Stromal cell of bone marrow (primary cell): ENCODE measurements at places on chromosomes 12 and 14.

GRCh38 chr12:46983959-46984841 lies 95.2 kb upstream of the PCED1B start:
- peak; percentile 21 for DNase-seq

- no peak for DNase-seq
Measured at GRCh38 chr14:92340931-92341330, 18.0 kb downstream of the SLC24A4 start.

DNA sequence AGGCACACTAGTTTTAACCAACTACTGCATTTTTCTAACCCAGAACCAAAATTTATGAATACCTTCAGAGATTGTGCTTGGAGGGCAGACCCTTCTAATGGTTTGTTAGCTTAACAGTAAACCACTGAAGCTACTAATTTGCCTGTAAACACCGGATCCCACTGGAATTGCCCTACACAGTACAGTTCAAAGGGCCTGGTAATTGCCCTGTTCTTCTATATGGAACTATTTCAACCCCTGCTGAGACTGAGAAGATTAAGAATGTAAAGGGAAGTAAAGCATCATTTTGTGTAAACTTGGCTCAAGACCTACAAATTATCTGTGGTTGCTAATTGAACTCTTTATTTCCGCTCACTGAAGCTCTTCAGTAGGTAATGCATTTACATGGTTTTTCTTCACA lies 468.1 kb downstream of the NPAS3 start:
- DNase-seq: no peak

DNA sequence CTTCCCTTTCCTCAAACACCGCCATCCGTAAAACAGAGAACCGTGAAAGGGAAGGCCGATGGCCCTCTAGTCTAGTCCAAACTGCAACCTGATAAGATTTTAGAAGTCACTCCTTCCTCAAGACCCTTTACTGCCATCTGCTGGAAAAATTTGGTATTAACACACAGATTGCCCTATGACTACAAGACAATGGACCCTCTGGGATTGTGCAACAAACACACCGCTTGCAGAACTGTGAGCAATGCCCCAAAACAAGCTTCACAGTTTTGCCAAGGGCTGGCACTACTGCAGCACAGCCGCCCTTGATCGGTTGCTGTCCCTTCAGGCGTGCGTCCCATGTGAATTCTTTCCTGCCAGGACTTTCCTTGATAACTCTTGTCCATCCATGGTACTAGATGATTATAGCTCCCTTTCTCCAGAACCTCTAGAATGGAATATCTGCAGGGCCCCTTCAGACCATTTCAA lies 23.1 kb downstream of the LLPH start:
- peak; percentile 91 for DNase-seq

GRCh38 chr12:127438512-127439244 lies 828.3 kb upstream of the TMEM132C start:
- no peak for DNase-seq

DNA sequence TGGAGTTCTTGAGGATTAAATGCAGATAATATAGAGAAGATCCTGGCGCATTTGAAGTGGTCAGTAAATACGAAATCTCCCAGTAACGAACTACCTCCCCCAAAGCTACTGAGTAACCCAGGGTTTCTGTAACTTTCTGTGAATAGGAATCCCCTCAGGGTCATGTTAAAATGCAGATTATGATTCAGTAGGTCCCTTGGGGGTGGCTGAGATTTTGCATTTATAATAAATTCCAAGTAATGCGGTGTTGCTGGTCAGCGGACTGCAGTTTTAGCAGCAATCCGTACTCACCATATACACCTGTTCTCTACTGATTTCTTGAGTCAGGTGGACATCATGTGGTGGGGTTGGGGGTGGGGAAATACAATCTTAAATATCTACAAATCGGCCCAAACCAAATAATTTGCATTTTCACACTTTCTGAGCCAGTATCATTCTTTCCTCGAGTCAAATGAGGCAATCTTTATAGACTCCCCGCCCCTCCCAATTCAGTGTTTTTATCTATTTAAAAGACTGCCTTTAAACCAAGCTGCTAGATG lies 868 bp downstream of the SPATA7 start:
- DNase-seq: no peak

DNA sequence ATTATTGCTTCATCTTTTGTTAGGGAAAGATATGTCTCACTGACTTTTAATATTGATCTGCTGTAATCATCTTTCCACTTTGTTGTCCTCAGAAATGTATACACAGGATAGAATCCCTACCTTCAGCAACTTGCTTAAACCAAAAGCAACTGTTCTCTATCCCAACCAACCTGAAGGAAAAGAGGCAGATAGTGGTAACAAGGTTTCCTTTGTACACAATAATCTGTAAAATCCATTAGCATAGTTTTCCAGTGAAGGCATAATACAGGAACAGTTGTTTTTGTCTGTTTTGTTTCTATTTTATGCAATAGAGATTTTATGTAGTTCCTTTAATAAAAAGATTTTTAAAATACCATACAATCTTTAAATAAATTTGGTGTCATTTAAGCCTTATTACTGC lies 170.5 kb downstream of the PIK3C2G start:
- no peak for DNase-seq

- no peak for DNase-seq
Measured at GRCh38 chr14:28308734-28309133, 457.9 kb upstream of the FOXG1 start.

DNA sequence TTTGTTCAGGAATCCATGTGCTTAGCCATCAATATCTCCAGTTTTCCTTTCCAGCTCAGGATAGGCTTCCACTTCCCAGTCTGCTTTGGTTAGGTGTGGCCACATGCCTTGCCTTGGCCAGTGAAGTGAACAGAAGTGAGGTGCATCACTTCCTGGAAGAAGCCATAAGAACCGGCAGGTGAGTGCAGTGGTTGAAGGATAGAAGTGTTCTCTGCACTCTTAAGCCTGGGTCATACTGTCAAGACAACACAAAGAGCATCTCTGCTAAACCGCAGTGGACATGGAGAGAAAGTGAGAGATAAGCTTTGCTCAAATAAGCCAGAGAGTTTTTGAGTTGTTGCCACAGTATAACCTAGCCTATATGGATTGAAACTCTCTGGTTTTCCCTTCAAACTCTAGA lies 11.4 kb downstream of the GNG2 start:
- no peak for DNase-seq

- no peak for DNase-seq
Measured at GRCh38 chr14:100861188-100861936, 35.4 kb downstream of the MEG3 start.

DNA sequence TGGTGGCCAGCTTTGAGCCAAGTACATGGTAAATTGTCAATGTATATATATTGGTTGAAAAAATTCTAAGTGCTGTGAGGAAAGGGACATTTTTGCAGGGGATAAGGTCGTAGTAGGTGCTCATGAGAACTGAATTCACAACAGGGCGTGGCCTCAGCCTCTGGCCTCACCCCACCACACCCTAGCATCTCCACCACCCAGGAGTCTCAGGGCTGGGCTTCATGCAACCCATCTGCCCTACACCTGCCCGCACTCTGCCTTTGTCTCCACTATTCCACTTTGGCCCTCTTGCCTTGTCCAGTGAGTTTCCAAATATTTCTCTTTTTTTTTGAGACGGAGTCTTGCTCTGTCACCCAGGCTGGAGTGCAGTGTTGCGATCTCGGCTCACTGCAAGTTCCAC lies 22.1 kb upstream of the AQP2 start:
- no peak for DNase-seq

GRCh38 chr12:46830731-46831334 lies 5.0 kb upstream of the SLC38A4 start:
- DNase-seq: no peak

DNA sequence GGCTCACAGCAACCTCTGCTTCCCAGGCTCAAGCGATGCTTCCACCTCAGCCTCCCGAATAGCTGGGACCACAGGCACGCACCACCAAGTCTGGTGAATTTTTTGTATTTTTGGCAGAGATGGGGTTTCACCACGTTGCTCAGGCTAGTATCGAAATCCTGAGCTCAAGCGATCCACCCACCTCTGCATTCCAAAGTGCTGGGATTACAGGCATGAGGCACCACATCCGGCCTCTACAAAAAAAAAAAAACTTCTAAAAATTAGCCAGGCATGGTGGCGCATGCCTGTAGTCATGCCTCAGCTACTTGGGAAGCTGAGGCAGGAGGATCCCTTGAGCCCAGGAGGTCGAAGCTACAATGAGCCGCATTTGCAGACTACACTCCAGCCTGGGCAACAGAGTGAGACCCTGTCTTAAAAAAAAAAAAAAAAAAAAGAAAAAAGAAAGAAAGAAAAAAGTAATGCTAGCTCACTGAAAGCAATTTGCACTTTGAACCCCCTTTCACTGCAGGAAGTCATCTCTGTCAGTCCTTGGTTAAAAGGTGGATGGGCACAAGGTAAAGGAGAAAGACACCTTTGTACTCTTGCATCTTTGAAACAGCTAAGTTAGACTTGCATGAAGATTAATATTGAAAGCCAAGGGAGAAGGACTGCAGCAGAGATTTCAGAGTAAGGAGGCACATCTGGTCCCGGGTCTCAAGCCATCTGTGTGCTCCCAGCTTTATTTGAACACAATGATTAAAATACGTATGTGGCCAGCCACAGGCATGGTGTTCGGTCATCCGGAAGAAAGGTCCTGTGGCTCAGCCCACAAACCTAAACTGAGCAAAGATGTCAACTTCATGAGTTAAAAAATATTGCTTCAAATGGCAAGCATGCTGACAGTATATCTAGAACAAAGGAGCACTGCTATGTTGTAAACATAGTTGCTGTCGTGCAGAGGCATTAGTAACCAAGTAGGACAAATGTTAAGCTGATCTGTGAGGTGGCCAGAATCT lies 103.8 kb upstream of the HMGA2 start:
- no peak for DNase-seq

GRCh38 chr14:50801706-50802105 lies 29.3 kb downstream of the NIN start:
- DNase-seq: no peak

DNA sequence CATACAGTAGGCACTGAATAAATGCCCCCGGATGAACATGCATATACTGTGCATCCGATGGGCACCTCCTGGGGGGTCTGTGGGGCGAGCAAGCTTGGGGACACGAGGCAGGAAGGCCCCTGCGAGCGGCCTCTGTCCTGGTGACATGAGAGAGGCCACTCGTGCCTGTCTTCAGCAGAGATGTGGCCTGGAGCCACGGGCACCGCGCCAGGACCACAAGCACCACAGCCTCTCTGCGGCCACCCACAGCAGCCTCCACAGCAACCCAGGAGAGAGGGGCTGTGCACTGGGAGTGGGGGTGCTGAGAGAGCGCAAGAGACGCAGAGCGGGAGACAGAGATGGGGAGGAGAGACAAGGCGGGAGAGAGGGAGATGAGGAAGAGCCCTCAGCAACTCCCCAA lies 118.5 kb downstream of the RFLNA start:
- DNase-seq: no peak
